ENCODE measurements at places on chromosomes 6 and 20.

- DNase-seq = no peak
Observed at GRCh38 chr6:146429831-146430230, 113.8 kb upstream of the RAB32 start.

DNA sequence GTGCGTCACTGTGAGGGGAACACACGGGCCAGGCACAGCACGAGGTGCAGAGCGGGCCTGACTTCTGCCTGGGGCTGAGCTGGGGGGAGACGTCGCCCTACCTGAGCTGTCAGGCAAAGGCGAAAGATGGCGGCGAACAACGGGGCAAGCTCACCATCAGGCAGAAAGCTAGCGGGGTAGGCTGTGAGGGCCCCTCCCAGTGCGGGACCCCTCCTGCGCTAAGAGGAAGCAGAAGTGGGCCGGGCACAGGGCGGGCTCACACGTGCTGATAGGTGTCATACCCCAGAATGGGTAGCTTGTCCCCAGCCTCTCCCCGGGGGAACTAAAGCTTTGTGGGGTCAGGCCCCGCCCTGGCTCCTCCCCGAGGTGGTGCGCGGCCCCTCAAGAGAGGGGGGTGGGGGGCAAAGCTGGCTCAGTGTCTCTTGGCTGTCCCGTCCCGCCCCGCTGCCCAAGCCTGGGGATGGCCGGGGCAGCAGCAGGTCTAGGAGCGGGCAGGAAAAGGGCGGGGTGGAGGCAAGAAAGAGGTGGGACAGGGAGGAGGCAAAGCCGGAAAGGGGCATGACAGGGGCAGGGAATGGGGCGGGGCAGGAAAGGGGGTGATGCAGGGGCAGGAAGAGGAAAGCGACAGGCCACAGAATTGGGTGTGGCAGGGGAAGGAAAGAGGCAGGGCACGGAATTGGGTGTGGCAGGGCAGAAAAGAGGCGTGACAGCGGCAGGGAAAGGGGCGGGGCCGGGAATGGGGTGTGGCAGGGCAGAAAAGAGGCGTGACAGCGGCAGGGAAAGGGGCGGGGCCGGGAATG, 14.7 kb downstream of the UCKL1 start:
- no peak for DNase-seq

DNA sequence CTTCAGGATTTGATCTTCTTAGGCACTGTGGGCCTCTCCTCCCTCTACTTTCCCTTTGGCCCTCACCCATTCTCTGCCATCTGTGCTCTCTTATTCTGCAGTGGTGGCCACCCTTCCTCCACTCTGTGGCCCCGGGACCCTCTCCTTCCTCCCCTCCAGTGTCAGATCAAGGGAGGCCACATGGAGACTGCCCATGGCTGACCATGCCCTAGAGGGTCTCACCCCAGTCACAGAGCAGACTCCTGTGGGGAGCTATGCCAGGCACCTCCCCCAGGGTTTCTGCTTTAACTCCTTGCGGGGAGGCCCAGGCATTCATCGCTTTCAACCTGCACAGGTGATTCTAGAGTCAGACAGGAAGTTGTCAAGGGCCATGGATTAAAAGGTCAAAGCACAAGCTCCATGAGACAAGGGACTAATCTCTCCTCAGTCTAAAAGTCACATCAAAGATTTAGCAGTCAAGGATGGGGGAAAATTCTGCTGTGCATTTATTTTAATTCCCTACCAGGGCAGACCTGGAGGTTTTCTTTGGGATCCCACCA, 15.7 kb upstream of the CST3 start:
- no peak for DNase-seq

DNA sequence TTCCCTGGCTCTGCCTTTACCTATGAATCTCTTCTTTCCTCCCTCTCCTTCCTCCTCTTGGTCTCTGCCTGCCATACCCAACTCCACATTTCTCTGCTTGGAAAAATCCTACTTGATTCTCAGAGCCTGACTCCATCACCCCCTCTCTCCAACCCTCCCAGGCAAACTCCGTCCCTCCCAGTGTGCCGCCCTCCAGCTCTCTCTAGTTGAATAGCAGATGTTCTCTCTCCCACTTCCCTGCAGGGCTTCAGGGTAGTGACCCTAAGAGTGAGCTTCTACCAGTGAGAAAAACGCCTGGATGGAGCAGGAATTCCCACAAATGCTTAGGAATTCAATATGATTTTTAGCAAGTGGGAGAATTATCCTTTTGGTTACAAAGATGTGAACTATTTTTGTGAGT, 141.6 kb downstream of the MTHFD1L start:
- DNase-seq = no peak

DNA sequence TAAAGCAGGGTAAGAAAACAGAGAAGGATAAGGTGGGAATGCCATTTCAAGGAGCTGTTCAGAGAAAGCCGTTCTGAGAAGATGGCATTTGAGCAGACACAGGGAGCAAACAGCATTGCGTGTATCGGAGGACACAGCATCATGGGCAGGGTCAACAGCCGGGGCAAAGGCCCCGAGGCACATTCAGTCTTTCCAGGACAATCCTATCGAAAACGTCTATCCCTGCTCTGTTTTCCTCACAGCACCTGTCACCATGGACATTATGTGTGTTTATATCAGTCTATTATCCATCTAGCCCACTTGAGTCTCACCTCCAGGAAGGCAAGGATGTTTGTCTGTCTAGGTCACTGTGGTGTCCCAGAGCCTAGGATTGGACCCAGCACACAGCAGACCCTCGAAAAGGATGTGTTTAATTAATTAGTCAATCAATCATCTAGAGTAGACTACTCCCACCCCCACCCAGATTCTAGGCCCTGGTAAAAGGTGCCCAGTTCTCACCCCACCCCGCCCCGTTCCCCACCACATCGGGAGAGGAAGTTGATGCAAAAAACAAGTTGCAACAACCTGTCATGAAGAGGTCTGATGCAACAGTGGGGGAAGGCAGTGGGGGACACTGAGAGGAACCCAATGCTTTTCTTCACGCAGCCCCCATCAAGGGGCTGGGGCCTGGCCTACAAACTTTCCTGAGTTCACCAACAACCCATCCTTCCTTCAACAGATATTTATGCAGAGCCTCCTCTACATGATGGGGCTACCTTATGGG, 66.6 kb downstream of the PREX1 start:
- DNase-seq = no peak

DNA sequence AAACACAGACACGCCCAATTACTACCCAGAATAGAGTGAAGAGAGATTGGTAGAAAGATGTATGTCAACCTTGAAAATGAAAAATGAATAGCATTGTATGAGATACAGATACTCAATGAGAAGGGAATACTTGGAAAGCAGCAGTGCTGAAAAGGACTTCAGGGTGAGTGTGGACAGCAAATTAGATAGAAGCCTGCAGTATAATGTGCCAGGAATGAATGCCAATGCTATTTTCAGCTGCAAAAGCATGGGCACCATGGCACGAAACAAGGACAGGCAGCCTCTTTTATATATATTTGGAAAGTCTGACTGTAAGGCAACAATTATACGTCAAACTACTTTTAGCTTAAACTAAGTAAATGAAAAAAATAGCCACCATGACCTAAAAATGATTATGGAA, 118.2 kb downstream of the PTCHD4 start:
- DNase-seq = no peak

DNA sequence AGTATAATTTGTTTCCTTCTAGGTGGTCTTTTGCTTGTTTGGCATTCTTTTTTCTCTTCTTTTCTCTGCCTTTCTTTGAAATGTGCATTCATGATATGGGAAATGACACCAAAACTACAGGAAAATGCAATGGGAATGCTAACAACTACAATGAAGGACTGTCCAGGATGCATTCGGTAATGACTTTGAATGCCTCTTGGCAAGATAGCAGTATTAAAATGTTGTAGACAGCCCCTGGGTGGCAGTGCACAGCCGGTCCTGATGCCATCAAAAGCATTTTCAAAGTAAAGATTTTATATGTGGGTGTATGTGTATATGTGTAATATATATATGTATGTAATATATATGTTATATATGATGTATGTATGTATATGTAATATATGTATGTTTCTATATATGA, 218.8 kb upstream of the MMS22L start:
- no peak for DNase-seq

DNA sequence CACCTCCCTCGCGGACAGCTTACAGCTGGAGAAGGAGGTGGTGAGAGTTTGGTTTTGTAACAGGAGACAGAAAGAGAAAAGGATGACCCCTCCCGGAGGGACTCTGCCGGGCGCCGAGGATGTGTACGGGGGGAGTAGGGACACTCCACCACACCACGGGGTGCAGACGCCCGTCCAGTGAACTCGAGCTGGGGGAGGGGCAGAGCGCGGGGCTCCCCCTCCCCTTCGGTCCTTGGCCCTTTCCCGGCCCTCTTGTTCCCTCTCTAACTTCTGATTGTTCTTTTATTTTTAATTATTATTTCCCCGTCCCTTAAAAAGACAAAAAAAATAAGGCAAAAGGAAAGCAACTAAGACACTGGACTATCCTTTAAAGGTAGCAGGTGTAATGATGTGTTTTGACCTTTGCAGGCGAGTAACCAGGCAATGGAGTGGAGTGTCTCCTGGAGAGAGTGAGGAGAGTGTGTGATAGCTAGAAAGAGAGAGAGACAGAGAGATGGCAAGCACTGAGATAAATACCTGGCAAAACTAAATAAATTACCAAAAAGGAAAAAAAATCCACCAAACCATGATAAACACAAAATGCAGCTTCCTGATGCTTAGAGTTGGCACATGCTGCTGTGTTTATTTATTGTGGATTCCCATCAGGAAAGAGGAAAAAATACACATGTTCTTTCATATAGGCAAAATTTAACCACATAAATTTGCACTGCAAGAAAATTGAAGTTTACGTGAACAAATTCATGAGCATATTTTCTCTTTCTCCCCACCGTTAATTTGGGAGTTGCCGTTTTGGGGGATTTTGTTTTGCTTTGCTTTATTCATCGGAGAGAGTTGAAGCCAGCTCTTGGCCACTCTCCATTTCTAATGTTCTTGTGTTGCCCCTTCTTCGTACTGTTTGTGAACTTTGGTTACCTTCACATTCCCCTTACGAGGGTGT, 1.9 kb downstream of the POU3F2 start:
- DNase-seq = no peak

- DNase-seq = peak; percentile 70
Observed at GRCh38 chr6:154590756-154591155, 80.3 kb upstream of the CNKSR3 start.

DNA sequence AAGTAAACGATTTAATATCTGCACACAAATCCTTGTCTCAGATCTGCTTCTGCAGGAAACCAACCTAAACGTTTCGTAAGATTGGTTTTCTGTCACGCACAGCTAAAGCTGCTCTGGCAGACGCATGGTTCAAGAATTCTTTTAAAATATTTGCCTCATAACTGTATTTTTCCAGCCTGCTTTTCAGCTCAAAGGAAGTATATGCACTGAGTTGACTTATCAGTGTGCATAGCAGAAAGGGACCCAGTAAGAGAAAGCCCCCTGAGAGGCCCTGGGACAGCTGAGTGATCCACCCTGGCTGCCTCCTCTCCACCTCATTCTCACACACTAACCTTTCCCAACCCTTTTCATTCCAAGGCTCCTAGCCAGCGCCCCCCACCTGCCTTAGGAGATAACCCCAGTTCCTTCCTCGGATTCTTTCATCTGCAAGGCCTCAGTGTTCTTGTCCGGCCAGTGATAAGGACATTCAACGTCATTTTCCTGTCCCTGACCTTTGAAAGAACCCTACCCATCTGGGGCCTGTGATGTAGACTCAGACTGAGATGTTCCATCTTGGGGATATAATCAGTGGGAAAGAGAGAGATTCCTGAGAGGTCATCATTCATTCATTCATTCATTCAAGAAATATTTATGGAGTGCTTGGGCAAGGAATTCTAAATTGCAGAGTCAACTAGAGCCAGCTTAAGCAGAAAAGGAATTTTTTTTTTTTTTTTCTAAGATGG, 22.4 kb upstream of the SLC9A8 start:
- DNase-seq = no peak

DNA sequence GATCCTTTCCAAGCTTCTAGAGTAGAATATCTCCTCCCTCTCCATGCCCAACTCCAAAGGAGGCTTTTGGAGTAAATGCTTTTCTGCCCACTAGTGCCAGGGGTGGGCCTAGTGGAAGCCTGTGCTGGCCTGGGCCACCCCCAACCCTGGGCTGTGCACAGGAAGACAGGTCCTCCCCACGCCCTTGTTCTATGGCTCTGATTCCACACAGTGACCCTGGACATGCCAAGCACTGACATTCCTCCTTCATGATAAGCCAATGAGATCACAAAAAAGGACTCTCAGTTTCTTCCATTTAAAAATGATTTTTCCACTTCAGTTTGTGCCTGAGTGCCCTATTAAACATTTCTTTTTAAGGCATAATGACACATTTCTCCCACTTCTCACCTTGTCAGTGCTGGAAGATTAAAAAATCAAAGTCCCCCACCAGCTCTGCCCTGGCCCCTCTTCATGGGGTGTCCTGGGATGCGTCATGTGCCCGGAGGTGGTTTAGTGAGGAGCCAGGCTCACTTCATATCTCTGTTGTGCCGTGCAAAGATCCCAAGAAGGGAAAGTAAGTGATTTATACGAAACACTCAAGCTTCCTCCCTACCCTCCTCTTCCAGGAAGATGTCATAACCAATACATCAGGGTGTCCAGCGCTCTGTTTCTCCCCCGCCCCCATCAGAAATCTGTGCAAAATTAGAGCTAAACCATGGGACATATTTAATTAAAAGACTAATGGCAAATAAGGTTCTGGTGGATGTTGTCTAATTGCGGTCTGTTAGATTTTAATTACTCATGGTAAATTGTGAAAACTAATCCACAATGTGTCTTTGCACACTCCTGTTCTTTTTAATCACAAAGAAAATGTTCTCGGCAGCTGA, 255.0 kb downstream of the NRN1 start:
- DNase-seq = no peak

DNA sequence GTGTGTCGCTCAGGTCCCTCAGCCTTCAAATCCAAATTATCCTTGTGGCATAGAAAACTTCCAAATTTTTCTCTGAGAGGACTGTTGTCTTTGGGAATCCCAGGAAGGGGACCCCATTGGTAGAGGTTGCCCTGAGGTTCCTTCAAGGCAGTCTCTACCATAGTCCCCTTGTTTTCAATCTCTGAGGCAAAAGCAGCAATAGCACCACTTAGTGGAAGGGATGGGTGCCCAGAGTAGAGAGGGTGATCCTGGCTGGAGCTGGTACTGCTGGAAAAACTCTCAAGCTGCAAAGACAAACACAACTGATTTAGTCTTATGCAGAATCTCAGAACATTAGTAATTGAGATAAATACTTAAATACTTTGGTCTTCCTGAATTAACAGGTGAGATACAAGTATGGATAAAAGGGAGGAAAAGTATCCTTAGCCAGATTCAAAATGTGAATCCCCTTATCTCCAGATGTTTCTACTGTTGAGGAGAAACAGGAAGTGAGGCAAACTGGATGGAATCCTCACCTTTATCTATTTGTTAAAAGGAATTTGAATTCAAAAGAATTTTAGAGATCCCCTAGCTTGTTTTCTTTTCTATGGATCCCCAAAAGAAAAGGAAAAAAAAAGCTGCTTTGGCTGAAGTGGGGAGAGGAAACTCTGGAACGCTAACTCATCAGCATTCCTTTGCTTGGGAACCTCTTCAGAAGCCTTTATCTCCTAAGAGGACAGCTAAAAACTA, 13.4 kb downstream of the ZNF318 start:
- no peak for DNase-seq

GRCh38 chr6:96923400-96923799, 1.1 kb upstream of the KLHL32 start:
- no peak for DNase-seq

- DNase-seq = no peak
Observed at GRCh38 chr6:123016431-123017103, 20.5 kb downstream of the CLVS2 start.
